ENCODE measurements at places on chromosomes 5 and 9.

GRCh38 chr5:162657076-162657475 is 589.5 kb downstream of the GABRG2 start:
- DNase-seq: no peak

GRCh38 chr5:173740400-173740799 is 124.0 kb upstream of the BOD1 start:
- no peak for DNase-seq

GRCh38 chr5:37730896-37731455 is 108.9 kb downstream of the GDNF start:
- no peak for DNase-seq

DNA sequence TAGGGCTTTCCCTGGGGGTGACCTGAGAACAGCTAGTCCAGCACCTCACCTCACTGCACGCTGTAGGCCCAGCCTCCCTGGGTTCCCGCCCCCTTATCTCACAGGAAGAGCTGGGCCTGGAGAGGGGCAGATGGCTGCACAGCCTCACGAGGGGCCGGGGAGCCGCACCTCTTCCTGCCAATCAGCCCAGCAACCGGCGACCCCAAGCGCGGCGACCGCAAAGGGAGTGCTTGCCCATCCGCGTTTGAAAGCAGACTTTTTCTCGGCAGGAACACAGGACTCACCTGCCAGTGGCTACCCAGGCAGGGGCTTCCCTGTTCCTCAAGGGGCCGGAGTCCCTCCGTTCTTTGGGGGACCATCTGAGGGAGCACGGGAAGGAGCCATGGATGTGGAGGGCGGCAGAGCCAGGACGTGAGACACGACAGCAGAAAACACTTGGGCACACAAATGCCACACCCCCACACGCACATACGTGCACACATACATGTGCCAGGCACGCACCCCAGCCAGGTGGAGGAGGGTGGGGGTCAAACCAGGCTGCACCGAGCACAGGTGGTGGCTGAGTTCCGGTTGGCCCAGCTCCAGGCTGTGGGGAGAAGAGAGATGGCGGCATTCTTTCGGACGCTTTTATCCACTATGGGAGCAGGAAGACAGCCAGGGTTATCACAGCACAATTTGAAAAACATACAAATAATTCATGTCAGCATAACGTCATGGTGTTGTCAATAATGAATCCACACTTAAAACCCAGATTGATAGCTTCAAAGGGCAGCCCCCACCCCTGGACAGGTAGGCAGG is 11.3 kb downstream of the TMEM250 start:
- no peak for DNase-seq

GRCh38 chr9:27437652-27438373 is 86.3 kb upstream of the IFNK start:
- DNase-seq: no peak

- no peak for DNase-seq
These were observed 2.0 kb downstream of the PCDHGC3 start for GRCh38 chr5:141477815-141478214.

DNA sequence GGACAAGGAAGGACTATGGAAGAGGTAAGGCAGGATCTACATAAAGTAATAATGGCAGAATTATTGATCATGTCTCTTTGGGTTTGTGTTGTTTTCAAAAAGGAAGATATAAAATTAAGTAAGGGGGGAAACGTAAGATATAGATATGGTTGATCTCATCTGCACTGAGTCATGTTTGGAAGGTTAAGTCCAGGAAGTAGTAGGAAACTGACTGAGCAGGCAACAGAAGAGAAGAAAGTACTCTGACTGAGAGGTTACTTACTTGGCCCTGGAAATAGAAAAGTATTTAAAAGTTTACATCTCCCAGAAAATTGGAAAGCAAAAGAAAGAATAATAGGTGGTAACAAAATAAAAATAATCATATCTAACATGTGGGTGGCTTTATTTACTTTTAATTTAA is 405.3 kb upstream of the RGMB start:
- no peak for DNase-seq

DNA sequence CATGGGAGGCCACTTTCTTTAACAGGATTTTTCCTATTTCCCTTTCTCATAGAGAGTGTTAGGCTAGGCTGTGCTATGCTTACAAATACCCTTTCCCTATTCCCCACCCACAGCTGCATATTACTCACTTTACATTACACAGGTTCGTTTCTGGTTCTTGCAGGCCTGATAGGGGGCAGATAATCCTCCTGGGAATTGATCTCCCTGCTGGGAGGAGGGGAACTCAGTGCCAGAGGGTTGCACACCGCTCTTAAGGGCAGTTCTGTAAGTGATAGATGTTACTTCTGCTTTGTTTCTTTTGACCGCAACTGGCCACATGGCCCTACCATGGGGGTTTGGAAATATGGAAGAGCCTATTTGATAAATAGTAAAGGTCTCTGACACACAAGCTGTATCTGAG is 54.0 kb upstream of the NTRK2 start:
- DNase-seq: no peak

DNA sequence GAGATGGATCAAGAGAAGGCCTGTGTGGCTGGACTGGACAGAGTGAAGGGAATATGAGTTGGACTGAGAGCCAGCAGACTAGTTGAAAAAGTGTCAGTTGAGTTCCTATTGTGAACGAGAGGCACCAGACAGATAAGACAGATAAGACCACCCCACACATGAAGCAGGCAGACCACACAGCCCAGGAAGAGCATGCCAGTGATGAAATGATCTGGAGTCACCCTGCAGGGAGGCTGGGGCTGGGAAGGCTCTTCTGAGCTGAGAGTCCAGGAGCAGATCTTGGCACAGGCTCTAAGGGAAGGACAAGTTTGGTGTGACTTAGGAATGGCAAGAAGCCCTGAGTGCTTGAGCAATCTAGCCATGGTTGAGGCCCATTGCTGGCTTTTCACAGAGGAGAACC is 10.6 kb upstream of the SLC25A48 start:
- DNase-seq: no peak

DNA sequence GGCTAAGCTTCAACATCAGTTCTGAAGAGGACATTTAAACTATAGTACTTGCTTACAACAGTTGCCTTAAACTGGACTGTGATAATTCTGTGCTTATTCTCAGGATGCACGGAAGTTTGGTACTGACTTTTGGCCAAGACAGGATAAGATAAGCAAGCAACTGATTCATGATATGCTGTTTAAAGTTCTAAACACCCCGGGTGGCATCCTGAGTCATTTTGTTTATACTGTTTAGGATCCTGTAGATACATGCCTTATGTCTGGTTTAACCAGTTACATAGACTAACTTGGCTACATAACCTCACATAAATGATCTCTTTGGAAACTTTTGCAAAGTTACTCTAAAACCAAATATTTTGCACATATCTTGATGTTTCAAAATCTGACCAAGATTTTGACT is 95.9 kb downstream of the CDH9 start:
- DNase-seq: no peak

DNA sequence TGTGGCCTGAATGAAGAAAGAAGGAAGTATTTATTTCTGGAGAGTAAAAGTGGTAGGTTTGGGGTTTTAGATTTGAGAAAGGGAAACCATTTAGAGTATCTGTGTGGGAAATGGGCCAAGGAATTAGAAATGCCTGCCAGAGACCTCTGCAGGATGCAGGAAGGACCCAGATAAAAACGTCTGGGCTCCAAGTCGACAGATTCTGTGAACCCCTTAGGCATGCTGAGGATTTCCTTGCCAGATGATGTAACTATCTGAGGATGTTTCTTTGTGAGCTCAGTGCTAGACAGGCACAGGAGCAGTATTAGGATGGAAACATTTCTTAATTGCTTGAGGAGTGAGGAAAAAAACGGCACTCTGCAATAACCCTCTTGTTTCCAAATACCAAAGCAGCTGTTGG is 251.8 kb upstream of the DMRT1 start:
- DNase-seq: no peak

GRCh38 chr5:17312358-17312757 is 94.9 kb downstream of the BASP1 start:
- no peak for DNase-seq

DNA sequence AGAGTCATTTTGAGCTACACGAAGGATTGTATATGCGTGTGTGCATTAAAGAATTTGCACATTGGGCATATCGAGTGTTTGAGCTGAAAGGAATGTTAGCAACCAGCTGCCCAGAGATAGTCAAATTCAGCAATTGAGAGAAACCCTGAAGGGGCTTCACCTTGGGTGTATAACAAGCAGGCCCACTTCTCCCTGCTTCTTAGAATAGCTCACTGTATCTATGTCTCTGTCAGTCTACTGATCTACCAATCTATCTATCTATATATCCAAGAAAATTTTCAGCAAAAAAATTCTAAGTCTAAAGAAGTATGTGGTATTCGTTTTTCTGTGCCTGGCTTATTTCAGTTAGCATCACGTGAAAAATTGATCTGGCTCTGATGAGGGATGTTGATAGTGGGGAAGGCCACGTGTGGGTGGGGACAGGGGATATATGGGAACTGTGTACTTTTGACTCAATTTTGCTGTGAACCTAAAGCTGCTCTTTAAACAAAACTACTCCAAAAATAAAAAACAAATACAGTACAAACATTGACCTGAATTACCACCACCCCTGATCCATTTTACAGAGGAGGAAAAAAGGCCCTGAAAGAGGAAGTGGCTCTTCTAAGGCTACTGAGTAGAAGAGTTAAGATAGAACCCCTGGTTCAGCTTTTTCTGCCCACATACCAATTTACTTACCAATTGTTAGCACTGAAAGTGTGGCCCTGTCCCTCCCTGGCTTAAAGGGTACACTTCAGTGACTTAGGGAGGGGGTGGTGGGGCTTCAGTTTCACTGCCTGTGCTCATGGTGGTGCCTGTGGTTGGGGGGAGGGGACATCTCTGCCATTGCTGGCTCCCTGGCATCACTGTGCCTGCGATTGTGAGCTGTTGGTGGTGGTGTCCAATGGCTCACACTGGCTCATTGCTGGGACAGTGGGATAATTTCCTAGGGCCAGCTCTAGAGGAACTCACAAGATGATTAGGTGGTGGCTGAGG is 141.8 kb downstream of the DOCK2 start:
- no peak for DNase-seq

DNA sequence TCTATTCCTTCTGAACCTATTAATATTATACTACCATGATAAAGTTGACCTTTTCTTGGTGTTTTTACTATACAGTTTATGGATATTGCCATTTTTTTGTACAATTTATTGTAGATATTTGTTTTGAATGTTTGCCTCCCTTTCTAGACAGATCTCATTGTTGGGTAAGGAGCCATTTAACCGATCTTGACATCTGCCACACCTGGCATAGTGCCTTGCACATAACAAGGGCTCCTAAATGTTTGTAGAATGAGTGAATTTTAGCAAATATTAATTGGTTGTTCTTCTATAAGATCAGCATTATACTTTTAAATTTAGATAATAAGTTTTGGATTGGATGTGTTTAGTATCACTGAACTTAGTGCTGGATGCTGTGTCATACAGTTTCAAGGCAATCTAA is 175.3 kb downstream of the GDNF start:
- DNase-seq: no peak

GRCh38 chr5:116423141-116423540 is 151.5 kb downstream of the SEMA6A start:
- DNase-seq: no peak

- no peak for DNase-seq
These were observed 135.9 kb upstream of the FBN2 start for GRCh38 chr5:128673970-128674369.

GRCh38 chr5:157166214-157167213 is at the start of gene GARIN3:
Gene GARIN3 (minus strand): TSS chr5:157166264. CDS start chr5:157166168, 96 bp downstream.
- DNase-seq: no peak

- no peak for DNase-seq
These were observed 23.2 kb downstream of the HK3 start for GRCh38 chr5:176875783-176876505.

DNA sequence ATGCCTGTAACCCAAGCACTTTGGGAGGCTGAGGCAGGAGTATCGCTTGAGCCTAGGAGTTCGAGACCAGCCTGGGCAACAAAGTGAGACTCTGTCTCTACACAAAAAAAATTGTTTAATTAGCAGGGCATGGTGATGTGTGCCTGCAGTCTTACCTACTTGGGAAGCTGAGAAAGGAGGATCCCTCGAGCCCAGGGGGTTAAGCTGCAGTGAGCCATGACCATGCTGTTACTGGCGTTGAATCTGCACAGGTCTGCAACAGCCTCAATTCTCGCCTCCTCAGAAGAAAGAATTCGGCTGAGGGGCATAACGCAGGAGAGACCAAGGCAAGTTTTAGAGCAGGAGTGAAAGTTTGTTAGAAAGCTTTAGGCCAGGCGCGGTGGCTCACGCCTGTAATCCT is 18.0 kb downstream of the CCT5 start:
- DNase-seq: no peak

DNA sequence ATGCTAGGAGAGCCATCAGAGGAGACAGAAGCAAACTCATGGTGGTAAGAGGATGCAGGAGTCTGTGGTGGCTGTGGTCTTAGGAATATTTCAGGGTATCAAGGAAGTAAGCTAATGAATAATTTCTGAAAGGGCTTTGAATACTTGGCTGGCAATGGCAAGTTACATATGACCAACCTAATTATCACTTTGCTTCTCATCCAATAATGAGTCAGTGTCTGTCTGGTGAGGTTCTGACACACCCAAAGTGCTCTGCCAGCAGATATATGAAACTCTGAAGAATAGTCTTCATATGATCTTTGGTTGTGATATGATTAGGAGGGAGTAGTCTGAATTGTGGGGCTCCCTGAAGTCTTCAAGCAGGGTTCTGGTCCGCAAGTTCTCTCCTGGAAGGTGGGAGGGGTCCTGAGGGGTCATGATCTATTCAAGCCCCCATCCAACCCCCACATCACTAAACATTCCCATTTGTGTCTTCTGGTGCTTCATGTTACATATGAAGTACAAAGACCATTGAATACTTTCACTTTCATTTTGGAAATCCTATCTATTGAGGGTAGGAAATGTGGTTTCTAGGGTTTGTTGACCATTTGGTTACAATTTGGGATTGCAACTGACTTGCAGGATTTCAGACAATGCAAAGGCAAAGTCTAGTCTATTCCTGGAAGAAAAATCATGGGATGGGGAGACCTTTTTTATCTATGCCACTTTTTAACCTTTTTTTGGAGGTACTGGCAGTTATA is 199.9 kb upstream of the CDKN2B start:
- DNase-seq: no peak

DNA sequence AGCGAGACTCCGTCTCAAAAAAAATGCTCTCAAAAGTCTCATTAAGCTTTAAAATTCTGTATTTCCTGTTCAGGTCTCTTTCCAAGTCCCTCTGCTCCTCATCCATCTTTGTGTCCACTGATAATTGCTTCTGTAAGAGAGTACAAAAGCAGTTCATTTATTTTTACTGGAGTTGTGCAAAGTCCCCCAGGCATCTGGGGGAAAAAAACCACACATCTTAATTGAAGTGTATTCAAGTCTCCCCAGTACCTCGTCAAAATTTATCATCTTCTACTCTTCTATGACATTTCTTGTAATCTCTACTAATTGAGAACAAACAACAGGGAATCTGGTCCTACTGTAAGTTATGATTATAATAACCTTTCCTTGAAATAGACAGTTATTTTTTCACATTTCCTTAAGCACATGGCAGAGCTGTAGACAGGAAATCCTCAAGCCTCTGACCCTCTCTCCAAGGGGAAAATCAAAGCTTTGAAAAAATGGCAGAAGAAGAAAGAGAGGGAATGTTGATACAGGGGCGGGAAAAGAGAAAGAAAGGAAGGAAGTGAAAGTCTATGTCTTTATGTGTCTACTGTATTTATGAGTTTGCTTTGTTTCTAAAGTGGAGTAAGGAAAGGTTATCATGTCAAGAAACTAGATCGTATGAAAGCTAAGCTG is 51.5 kb downstream of the RAI14 start:
- no peak for DNase-seq

GRCh38 chr5:5658889-5659465 is 236.5 kb downstream of the ICE1 start:
- no peak for DNase-seq
